SHP77 (cell line): ENCODE measurements at places on chromosomes 2 and 18.

DNA sequence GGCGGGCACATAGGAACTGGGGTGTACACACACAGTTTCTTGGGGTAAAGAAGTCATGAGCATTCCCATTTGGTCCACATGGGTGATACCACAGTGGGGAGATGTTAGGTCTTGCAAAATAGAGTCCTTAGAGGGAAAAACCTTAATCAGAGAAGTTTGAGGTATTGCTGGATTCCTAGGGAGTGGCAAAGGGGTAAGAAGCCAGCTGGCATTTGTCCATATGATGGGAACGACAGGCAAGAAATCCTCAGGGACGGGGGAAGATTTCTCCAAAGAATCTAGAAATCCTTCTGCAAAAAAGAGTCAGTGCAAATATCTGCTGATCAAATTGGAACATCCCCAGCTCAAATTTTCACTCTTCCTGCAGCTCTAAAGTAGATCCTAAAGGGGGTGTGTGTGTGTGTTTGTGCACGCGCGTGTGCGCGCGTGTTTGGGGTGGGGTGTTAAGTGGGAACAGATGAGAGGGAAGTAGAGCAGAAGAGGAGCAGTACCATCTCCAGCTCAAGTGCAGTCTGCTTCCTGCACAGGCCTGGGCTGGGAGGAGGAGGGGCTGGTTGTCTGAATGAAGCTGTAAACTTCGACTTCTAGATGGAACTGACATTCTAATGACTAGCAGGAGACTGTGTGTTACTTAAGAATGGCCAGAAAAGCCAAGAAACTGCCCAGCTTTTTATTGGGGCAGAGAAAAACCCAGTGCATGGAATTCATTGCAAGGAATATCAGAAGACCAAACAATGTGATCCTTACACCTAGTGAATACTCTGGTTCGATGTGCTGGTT, 168.0 kb downstream of the SPP2 start:
- DNase-seq: no peak

- no peak for DNase-seq
Observed at GRCh38 chr2:46942143-46942526, 26.5 kb upstream of the MCFD2 start.

DNA sequence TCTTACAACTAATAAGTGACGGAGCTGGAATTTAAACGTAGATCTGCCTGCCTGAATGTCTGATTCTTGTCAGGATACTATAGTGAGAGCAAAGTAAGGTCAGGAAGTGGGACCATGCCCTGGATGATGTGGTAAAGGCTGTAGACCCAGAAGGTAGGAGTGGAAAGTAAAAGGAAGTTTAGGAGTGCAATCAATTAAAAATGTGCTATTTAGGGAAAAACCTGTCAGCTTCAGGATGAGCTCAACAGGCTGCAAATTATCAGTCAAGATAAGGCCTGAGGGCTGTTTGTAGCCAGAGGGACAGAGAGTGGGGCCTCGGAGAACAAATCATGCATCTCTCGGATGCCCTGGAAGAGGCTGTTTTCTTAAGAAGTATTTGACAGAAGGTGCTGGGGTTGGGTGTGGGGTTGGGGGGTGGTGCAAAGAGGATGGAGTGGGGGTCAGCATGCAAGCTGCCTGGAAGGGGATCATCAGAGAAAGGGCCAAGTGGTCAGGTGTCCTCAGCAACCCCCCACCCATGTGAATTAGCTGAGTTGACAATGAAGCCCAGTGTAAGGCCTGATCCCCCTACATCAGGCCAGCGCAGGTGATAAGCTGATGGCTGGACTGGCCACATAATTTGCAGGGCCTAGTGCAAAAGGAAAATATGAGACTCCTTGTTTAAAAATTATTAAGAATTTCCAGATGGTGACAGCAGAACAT, 53.2 kb upstream of the MAPRE3 start:
- no peak for DNase-seq

- DNase-seq: no peak
Observed at GRCh38 chr2:158900345-158900744, 68.1 kb upstream of the TANC1 start.

- DNase-seq: no peak
Observed at GRCh38 chr2:151851761-151852160, 23.5 kb upstream of the ARL5A start.

DNA sequence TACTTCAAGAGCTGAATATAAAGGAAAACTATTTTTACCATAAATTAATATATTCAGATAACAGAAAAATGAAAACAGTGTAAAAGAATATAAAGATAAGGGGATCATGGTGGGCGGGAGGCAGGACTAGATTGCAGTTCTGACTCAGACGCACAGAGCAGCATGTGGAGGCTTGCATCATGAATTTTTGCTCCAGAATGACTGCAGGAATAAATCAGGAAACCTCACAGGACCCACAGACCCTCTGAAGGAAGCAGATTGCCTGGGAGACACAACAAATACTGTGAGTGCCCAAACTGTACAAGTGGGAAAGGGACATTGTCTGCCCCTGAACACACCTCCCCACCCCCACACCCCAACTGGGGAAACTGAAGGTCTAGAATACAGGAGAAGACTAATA, 19.2 kb upstream of the SIGLEC15 start:
- no peak for DNase-seq

- no peak for DNase-seq
Observed at GRCh38 chr2:141534666-141535362, 596.0 kb downstream of the LRP1B start.

DNA sequence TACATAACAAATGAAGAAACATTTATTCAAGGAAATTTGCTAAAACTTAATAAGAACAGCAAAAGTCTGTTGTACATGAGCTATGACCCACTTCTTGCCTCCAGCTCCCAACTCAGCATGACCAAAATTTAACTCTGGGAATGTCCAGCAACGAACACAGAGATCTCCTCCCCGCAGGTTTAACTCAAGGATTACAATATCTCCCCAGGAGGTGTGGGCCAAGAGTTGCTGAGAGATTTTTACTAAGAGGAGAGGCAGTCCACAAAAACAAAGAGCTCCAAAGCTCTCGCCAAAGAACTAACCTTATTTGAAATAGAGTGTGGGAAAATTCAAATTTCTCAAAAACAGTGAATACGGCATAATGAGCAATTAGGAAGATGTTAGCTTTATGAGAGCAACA, 318.5 kb downstream of the GRB14 start:
- no peak for DNase-seq

DNA sequence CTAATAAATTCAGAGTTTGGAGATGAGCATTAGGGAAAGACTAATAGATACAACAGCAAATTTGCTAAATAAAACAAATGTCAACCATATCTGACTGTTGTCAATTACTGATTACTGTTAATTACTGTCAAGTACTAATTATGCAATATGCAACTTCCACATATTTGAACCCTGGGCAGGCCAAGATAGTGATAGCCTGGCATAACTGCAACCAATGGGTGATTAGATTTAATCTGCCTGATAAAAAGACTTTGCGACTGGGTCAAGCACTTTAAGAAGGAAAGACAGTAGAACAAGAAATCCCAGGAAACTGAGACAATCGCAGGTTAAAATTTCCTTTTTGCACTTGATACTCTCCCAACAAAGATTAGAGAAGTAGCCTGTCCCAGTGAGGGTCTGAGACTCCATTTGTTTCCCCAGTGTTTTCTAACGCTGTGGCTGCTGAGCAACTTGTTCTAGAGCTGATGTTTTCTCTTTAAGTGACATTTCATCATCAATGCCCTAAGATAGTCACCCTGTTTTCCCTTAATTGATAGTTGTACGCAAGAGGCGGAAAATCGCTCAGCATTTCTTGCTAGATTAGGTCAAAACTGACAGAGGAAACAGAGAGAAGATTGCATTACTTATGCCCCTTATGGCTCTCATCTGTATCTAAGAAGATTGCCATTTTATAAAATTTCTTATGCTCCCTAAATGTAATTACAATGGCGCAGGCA, 17.8 kb downstream of the ARHGAP15 start:
- no peak for DNase-seq

- DNase-seq: no peak
Observed at GRCh38 chr2:232533944-232534710, 5.4 kb upstream of the CHRNG start.

- no peak for DNase-seq
Observed at GRCh38 chr2:165391791-165392190, 77.7 kb upstream of the CSRNP3 start.

GRCh38 chr2:199734011-199734410, 117.0 kb downstream of the FTCDNL1 start:
- no peak for DNase-seq
